ENCODE measurements at places on chromosomes 2 and 18. TPM values are rescaled to one million over a fixed set of nuclear protein-coding genes. Genes with fewer than 3 reads are reported as not detected.

- no peak overlapping the region for H3K27ac ChIP-seq
- no peak for DNase-seq
- H3K4me1 ChIP-seq: peaks cover 24% of the 10 kb centered on the region
- no peaks in the 10 kb centered on the region for H3K36me3 ChIP-seq
Observed at GRCh38 chr2:164457271-164457670, 164.0 kb downstream of the GRB14 start.

The TWIST2 gene
- total RNA-seq: 13.6 TPM

GRCh38 chr2:71925268-71926088, 222.2 kb downstream of the CYP26B1 start:
- DNase-seq: no peak
- no peaks in the 10 kb centered on the region for H3K27me3 ChIP-seq
- H3K4me1 ChIP-seq: no peaks in the 10 kb centered on the region
- no peak overlapping the region for H3K4me3 ChIP-seq
- no peak overlapping the region for H3K27ac ChIP-seq

- no peaks in the 10 kb centered on the region for H3K27me3 ChIP-seq
- no peak overlapping the region for H3K27ac ChIP-seq
- H3K4me1 ChIP-seq: no peaks in the 10 kb centered on the region
- H3K4me3 ChIP-seq: no peak overlapping the region
- no peak for DNase-seq
Observed at GRCh38 chr2:235613649-235614048, 119.8 kb downstream of the AGAP1 start.

The PRSS56 gene
- not detected for total RNA-seq

DNA sequence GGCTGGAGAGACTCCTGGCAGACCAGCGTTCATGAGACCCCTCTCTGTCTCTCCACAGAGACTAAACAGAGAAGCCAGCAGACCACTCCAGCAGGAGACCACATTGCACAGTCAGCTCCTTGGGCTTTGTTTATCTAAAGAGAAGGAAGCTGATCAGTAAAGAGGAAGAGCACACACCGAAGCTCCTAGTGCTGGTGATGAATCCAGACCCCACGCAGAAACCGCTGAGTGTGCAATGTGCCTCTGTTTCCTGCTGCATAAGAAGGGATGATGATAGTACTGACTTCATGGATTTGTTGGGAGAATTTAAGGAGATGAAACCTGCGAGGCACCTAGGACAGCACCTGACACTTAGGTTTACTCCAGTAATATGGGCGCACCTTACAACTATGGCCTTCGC, 544.1 kb upstream of the ID2 start:
- no peaks in the 10 kb centered on the region for H3K27me3 ChIP-seq
- DNase-seq: no peak
- H3K4me3 ChIP-seq: no peak overlapping the region
- no peaks in the 10 kb centered on the region for H3K36me3 ChIP-seq
- H3K27ac ChIP-seq: no peak overlapping the region

- H3K4me3 ChIP-seq: no peak overlapping the region
- no peak overlapping the region for H3K27ac ChIP-seq
- DNase-seq: no peak
- H3K27me3 ChIP-seq: no peaks in the 10 kb centered on the region
- no peaks in the 10 kb centered on the region for H3K36me3 ChIP-seq
Observed at GRCh38 chr2:12434630-12435098, 282.1 kb upstream of the TRIB2 start.

- peaks cover 9% of the 10 kb centered on the region for H3K4me1 ChIP-seq
- H3K27ac ChIP-seq: no peak overlapping the region
- DNase-seq: no peak
- no peaks in the 10 kb centered on the region for H3K27me3 ChIP-seq
Observed at GRCh38 chr18:59842947-59843346, 56.8 kb upstream of the PMAIP1 start.

- 0 out of 2 replicates have a peak, but pooled peaks cover 21% of the 10 kb centered on the region for H3K36me3 ChIP-seq
- H3K4me1 ChIP-seq: peaks cover 7% of the 10 kb centered on the region
- no peak overlapping the region for H3K27ac ChIP-seq
- DNase-seq: no peak
Observed at GRCh38 chr18:26017929-26018328, 72.5 kb downstream of the SS18 start.

The BMP10 gene
- total RNA-seq: not detected

The TRAK2 gene
- total RNA-seq: 17.0 TPM

- H3K27ac ChIP-seq: no peak overlapping the region
- H3K27me3 ChIP-seq: no peaks in the 10 kb centered on the region
- no peaks in the 10 kb centered on the region for H3K36me3 ChIP-seq
Observed at GRCh38 chr2:23548143-23548769, 163.3 kb downstream of the KLHL29 start.
